ENCODE measurements at places on chromosomes 5 and 9.

GRCh38 chr9:98380065-98380681, 124.7 kb upstream of the TBC1D2 start:
- DNase-seq = no peak

DNA sequence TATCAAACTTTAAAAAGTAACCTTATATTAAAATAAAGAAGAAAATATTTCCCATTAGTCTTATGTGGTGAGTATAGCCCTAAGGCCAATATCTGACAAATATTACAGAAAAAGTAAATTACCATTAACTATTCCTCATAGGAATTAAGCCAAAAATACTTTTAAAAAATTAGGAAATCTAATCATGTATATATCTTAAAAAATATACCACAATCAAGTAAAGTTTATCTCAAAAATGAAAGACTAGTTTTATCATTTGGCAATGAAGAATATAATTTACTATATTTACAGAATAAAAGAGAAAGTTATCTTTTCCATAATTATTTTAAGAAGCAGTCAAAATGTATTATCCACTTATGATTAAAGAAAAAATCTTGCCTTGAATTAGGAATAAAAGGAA, 458.8 kb upstream of the ZNF462 start:
- DNase-seq = no peak

DNA sequence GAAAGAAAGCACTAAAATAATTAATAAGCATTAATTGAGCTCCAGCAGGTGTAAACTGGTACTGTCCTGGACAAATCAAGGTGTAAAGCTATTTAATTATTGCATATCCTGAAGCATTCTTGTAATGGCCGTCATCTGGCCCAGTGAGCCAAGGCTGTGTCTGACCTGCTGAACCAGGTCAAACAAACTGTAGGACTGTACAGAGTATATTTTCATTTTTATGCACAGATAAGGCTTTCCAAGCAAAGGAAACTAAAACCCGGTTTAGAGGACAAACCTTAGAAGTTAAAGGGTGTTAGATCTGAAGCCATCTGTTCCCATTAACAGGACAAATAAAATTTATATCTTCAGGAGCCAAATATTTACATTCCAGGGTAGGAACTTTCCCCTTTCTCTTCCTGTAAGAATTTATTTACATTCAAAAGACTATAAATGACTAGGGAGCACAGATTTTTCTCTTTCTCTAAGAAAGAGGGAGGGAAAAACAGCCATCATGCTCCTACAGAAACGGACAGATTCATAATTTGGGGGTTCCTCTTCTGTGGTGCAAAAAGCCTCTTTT, 69.8 kb downstream of the ESM1 start:
- DNase-seq = no peak

DNA sequence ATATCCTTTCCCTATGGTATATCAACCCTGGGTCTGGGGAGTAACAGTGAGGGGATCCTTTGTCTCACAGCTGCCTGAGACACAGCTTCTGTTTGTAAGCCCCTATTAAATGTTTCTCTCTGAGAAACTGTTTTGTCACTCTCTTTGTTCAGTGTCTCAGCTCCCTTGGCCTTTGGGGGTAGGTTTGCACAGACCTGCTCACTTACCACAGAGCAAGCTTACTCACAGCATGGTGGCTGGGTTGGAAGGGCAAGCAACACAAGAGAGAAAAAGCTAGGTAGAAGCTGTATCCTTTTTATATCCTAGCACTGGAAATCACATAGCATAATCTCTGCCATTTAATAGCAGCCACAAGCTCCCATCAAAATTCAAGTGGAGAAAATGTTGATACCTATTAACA, 4.5 kb downstream of the BAAT start:
- DNase-seq = no peak

DNA sequence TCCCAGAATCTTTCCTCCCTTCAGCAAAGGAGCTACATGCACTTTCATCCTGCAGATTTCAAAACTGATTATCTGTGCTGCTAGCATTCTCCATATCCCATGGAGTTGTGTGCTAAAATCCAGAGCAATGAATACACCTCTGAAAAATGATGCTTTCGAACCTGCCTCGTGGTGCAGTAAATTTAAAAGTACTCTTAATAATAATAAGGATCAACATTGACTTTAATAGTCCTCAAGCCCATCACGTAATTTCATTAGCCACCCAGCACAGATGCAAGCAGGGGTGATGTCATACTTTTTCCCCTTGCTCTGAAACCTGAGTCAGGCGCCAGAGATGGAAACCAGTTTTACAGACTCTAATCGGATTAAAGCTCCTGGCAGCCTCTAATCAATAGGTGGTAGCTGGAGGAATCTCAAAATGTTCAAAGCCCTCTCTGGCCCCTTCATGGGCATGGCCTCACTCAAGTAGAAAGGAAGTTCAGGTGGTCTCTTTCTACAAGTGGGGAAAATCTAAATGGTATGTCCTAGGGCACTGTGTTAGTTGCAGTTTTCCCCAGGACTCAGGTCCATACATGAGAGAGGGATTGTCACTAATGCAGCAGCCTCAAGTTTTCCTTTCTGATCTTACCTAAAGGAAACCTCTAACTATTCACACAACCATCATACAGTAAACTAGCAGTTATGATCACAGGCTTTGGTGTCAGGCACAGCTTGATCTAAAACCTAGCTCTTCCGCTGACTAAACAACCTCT, 221.6 kb upstream of the SLC30A5 start:
- DNase-seq = no peak

GRCh38 chr9:4430432-4431261, 59.6 kb upstream of the SLC1A1 start:
- DNase-seq = no peak

DNA sequence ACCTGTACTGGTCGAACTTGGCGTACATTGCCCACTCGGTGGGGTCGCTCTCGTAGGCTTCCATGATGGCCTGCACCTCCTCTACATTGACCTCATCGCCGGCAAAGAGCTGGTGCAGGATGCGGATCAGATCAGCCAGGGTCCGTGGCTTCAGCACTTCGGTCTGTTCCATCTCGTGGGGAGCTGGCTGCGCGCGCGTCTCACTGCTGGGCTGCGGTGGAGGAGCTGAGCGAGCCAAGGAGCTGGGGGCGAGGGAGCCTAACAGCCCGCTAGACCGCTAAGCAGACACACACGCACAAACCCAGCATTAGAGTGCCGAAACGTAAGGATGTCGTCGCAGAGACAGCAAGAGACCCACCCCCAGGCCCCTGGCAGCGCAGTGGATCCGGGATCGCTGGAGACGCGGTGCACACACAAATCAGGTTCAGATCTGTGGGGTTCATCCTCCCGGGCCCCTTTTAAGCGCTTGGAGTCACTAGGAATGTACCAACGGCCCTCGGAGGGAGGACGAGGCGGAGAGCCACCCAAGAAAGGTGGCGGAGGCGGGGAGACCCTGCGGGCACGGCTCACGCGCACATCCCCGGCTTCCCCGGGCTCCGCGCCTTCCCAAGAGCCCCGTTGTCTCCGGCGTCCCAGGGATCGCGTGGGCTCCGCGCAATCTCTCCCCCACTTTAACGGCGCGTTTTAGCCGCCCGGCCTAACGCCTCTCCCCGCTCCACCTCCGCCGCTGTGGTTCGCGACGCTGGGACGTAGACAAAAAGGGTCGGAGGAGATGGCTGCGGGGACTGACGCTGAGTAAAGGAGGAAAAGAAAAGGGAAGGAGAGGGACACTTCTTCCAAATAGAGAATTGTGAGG, at the start of gene CDO1:
Gene CDO1 (minus strand): TSS at position 434 of the 856 bp plus-strand sequence. CDS start 262 bp downstream, at position 172.
- no peak for DNase-seq

DNA sequence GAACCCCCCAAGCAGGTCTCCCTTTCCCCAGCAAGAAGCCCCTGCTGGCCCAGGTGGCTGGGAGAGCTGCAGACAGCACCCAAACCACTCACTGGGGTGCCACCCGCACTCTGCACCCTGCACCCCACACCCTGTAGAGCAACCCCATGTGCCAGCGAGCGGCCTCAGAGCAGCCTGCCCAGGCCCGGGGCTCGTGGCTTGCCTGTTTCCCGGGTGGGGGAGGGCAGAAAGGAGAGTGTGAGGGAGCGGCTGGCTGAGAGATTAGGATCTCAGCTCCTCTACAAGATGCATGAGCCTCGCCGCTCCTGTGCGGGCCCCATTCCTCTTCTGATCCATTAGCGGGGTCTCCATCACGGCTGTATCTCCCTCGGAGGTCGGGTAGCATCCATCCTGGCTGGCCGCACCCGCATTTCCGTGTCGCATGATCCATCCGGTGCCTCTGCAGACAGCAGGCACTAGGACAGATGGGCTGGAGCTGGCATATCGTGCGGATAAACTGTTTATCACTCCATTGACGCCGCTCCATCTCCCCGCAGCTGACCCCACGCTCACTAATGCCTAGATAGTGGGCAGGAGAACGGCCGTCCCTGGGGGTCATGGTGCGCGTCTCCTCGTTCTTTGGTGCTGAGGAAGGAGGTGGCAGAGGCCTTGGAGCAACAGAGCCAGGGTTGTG, 54.4 kb downstream of the MRPL36 start:
- DNase-seq = no peak

DNA sequence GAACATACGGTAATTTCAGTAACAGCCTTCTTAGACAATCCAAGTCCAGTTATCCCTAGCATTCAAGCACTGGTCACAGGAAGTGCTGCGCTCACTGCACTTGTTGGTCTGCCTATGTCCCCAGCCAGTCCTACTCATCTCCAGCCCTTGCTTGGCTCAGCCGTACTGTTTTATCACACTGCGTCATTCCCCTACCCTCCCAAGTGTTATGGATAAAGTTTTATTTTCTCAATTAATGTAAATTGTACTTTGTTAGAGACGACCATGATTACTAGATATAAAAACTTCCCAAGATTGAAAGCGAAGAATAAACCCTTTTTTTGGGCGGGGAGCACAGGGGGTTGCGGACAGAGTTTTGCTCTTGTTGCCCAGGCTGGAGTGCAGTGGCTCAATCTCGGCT, 49.6 kb downstream of the LHFPL2 start:
- no peak for DNase-seq

DNA sequence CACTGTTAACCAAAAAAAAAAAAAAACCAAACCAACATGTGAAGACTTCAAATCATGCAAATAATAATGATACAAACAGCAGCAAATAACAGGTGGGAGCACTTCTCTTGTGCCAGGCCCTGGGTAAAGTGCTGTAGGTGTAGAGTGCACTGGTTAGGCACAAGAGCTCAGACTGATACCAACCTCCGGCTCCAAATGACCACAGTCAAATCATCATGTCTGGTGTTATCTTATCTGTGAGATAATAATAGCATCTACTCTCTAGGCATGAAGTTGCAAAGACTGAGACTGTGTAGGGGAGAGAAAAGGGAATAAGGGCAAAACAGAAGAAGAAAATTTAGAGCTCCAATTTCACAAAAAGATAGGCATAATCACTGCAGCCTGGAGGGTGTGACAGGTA, 159.5 kb downstream of the ARL15 start:
- no peak for DNase-seq

DNA sequence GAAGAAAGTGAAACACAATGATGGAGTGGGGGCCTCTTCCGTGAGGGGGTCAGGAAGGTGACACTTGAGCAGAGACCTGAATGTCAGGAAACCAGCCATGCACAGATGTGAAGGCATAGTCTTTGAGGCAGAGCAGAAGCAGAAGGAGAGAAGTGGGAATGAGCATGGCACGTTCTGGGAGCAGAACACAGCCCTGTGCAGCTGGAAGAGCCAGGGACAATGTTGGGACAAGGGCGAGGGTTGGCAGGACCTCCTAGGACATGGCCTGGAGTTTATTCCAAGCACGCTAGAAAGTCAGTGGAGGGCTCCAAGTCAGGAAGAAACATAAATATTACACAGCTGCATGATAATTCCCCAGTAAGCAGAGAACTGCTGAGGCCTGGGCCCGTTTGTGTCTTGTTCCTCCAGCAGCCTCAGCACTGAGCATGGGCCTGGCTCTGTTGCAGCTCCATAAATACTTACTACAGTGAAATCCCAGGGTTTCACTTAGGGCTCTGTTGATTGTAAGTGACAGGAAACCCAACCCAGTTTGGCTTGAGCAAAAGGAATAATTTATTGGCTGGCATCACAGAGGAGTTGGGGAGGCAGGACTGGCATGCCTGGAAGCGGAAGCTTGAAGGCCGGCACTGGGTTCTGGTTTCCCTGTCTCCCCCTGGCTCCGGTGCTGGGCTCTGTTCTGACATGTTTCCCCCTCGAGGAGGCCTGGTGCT, 66.2 kb downstream of the MVB12B start:
- DNase-seq = no peak

- no peak for DNase-seq
These were observed 20.7 kb downstream of the PTPN3 start for GRCh38 chr9:109477258-109478050.

GRCh38 chr9:97567182-97567893, 65.8 kb downstream of the TSTD2 start:
- DNase-seq = no peak

DNA sequence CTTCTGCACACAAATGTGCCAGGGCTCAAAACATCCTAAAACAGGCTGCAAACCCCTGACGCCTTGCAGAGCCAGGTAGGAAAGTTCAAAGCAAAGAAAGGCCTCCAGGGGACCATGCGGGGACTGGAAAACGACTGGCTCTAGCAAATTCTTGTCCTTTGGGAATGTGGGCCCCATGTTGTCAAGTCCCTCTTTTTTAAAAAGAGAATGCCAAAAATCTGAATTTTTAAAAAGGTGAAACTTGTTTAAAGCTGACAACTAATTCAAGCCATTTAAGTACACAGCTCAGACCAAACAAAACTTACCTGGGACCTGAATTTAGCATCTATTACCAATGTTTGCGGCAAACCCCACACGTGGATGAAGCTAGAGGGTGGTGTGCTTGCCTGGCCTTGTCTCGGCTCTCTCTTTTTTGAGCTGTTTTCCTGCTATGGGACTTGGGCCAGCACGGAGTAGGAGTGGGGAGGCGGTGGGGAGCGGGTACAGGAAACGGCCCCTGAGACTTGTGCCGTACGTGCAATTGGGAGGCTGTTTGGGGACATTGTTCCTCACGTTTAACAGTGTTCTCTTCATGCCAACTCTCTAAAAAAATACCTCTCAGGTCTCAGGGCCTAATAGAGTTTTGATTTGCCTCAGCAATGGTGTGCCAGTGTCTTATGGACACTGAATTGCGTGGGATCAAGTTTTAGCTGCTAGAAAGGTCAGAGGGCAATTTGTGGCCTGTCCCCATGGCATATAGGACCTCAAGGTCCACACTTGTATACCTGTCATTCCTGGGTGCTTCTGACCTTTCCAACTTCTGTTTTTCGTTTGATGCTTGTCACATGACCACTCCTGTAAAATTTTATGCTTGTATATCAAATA, 15.1 kb upstream of the PHF19 start:
- no peak for DNase-seq

DNA sequence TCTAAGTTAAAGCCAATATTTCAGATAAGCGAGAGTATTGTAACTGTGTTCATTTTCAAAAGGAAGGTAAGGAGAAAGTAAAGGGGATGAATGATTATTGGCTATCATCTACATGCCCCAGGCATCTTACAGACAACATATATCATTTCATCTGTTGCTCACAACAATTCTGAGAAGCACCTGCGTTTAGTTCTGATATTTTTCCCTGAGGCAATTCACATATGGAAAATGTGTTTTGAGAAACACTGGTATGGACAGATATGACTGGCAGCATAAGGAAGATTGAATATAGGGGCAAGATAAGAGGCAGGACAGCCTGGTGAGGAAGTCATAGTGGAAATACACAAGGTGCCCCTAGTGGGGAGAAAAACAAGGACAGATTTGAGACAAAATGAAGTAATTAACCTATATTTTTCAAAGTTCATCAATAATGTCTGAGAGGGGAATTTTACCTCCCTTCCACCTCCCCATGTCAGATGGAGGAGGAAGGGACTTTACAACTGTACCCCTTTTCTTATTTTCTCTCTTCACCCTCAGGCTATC, 87.7 kb upstream of the TRIM32 start:
- no peak for DNase-seq

- DNase-seq = no peak
These were observed 281.4 kb downstream of the DMRT2 start for GRCh38 chr9:1331546-1332038.
